DMS79 (cell line): ENCODE measurements at places on chromosomes 12 and 14.

GRCh38 chr12:56408799-56409417, 40.3 kb downstream of the TIMELESS start:
- no peak for DNase-seq

DNA sequence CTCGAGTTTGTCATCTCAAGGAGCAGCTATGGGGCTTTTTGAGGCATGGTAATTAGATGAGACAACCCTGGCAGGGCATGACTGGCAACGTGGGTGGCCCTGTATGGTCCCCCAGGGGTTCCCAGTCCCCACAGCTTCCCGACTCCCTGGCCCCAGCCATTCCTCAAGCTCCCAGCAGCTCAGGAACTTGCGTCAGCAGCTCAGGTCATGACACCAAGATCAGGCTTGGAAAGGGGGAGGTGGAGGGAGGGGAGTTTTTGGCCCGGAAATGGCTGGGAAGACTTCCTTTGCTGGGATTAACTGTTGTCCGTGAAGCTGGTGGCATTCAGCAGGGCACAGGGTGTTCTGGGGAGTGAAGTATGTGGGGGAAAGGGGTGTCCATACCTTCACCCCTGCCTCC, 10.4 kb upstream of the NRIP2 start:
- no peak for DNase-seq

- DNase-seq: no peak
Observed at GRCh38 chr12:59398164-59398563, 197.7 kb upstream of the SLC16A7 start.

- no peak for DNase-seq
Observed at GRCh38 chr12:90842477-90842876, 112.5 kb downstream of the CCER1 start.

DNA sequence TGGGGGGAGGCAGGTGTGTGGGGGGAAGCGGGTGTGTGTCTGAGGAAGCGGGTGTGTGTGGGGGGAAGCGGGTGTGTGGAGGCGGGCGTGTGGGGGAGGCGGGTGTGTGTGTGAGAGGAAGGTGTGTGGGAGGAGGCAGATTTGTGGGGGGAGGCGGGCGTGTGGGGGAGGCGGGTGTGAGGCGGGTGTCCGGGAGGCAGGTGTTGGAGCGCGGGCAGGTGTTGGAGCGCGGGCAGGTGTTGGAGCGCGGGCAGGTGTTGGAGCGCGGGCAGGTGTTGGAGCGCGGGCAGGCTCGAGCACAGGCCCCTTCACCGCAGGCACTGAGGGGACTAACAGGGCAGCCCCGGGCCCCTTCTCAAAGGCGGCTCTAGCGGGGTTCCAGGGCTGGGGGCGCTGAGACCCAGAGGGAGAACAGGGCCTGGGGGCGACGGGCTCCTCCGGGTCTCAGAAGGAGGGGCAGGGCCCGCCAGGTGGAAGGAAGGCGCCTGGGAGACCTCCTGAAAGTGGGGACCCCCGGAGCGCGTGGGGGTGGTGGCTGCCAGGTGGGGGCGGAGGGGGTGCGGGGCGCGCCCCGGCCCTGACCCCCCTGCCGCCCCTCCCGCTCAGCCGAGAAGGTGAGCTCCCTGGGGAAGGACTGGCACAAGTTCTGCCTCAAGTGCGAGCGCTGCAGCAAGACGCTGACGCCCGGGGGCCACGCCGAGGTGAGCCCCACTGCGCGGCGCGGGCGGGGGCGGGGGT, 3.2 kb downstream of the CRIP2 start:
- DNase-seq: no peak

DNA sequence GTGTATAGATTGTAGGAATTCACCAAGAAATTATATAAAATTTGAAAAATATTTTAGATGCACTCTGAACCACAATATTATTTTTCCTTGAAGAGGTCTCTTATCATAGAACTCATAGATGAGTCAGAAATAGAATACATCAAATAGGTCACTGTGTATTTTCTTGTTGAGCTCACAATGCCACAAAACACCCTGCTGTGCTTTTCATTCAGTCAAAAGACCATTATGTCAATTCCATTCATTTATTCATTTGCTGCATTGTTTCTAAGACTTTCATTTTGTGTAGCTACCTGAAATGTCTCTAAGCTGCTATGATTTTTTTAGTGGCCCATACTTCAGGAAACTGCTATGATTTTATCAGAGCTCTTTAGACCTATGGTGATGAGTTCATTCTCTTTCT, 231.9 kb upstream of the AVPR1A start:
- DNase-seq: no peak

GRCh38 chr12:57989838-57990237, 48.5 kb downstream of the ATP23 start:
- DNase-seq: no peak

DNA sequence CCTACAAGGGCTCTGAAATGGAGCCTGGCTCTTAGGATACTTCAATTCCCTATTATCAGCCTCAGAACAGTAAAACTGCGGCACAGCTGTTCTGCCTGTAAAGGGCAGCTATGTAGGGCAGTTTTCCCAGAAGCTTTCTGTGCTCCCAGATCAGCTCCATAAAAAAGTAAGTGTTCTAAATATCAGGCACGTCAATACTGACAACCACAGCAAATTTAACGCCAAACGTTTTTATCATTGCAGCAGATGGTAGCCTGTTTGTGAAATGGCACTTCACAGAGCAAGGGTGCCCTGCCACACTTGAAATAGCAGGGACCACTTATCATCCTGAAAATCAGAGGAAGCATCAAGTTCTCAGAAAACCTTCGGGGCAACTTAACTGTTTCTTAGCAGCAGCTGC, 54.8 kb upstream of the PTHLH start:
- peak; percentile 91 for DNase-seq

DNA sequence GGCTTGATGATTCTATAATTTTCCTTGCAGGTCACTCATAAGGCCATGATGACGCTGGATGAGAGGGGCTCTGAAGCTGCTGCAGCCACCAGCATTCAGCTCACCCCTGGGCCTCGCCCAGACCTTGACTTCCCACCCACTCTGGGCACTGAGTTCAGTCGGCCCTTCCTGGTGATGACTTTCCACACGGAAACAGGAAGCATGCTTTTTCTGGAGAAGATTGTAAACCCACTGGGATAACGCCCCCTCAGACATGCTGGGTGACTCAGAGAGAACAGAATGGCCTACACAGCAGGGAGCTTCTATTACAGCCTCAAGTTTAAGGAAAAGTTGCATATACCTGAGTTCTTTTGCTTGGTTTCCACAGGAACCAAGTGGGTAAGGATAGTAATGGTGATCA, 34.3 kb downstream of the SERPINA3 start:
- DNase-seq: no peak

DNA sequence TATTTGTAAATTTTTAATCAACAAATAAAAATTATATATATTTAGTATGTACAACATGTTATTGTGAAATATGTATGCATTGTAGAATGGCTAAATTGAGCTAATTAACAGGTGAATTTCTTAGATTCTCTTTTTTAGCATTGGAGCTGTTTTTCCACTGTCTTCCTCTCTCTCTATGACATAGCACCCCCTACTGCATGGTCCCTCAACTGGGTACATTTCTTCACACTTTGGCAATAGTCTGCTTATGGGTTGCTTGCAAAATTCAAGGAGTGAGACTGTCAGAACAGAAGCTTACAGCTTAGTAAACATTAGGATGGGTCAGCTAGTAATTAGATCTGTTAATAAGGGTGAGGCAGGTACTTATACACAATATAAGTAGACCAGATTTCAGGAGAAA, 658.5 kb upstream of the MGAT4C start:
- DNase-seq: no peak

DNA sequence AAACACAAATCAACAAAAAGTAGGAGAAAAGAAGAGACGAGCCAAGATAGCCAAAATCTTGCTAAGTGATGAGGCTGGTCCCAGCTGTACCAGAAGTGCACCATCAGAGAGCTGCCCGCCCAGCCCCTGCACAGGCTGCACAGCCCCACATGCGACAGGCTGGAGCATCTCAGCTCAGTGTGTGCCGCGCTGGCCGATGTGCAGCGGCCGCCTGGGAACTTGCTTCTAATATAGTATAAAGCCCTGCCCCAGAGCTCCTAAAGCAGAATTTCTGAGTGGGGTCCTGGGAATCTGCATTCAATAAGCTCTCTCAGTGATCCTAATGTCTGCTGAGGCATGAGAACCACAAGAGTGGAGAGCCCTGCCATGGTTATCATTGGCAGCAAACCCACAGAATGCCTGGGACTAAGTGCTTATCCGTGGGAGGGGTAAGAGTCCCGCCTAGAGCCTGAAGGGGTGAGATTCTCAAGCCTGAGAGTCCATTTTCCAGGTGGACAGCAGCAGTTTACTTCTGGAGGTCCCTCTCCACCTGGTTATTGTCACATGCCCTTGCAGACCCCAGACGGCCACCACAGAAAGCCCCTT, 171.6 kb downstream of the DPF3 start:
- no peak for DNase-seq

GRCh38 chr12:33649992-33650391, 210.4 kb upstream of the SYT10 start:
- no peak for DNase-seq

GRCh38 chr12:39431797-39432196, 11.1 kb downstream of the KIF21A start:
- no peak for DNase-seq

- DNase-seq: peak; percentile 84
Observed at GRCh38 chr14:104972301-104973134, 5.7 kb downstream of the AHNAK2 start.

DNA sequence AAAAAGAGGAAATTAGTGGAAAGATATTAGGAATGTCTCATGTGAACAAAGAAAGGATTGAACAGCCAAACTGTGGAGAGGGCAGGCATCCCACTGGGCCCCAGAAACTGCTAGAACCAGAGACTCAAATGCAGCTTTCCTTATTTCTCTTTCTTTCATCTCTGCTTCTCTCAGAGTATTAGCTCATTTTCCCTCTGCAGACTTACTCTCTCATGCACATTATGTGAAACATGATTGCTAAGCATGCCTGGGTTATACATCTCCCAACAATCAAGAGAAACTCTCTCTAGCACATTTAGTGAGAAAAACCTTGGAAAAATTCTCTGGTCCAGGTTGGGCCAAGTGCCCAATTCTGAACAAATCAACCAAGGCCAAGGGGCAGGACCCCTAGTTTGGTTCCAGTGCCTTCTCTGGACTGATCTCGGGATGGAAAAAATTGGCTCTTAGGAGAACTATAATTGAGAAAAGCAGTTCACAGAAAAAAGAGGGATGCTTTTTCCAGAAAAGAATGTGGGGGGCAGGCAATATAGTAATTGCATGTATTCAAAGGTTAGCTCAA, 313.1 kb downstream of the RAD51B start:
- no peak for DNase-seq

- peak; percentile 93 for DNase-seq
Observed at GRCh38 chr14:99195602-99196309, 76.2 kb downstream of the BCL11B start.

- DNase-seq: no peak
Observed at GRCh38 chr12:122964439-122965257, 1.6 kb downstream of the ABCB9 start.

- peak; percentile 80 for DNase-seq
Observed at GRCh38 chr12:120534203-120534702, at the start of gene RNF10. TSS of gene RNF10 (plus strand) at chr12:120534356. CDS start at chr12:120534812, 456 bp downstream.

DNA sequence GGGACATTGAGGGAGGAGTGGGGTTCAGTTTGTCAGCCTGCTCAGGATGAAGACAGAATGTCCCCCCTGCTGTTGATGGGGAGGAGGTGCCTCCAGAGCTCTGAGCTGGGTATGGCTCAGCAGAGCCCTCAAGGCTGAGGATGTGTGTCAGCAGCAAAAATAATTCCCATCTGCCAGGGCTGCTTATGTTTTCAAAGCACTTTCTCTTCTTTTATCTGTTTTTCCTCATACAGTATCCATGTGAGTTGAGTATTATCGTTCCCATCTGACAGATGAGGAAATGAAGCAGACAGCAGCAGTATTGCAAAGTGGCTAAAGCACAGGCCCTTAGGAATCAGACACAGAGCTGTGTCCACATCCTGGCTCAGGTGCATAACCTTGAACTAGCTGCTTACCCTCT, 94.1 kb downstream of the SLC8A3 start:
- no peak for DNase-seq

DNA sequence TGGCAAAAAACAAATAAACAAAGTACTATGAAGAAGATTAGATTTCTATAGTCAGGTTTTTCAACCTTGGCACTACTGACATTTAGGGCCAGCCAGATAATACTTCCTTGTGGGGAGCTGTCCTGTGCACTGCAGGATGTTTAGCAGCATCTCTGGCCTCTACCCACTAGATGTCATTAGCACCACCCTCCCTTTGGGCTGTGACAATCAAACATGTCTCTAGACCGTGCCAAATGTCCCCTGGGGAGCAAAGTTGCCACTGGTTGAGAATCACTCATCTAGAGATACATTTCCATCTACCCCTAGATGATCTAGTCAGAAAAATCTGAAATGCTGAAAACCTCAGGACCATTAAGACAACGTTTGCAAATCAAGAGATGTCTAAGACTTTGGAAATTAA, 29.9 kb downstream of the SRRM4 start:
- DNase-seq: no peak

DNA sequence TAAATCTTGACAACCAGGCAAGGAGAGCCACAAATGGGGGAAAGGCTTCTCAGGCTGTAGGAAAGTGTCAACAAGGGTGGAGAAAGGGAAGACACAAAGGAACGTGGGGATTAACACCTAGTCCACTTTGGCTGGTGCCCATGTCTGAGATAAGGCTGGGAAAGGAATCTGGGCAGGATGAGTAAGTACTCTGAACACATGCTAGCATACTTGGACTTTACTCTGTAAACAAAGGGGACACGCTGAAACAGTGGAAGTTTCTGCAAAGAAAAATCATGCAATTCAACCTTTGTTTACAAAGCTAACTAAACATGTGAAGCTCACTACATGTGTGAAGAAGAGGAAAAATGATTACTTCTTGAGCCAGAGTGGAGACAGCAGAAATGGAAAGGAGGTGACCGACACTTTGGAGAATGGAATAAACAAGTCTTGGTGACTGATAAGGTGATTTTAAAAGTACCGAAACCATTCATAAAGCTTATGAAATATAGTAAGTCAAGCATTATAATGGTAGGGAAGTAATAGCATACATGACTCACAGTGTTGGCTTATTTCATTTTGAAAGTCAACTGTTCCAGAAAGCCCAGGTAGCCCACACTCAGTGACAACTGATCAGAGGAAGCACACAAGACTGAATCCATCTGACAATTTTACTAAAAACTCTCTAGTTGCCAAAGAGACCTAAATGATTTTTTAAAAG, 13.2 kb downstream of the CPNE8 start:
- no peak for DNase-seq

DNA sequence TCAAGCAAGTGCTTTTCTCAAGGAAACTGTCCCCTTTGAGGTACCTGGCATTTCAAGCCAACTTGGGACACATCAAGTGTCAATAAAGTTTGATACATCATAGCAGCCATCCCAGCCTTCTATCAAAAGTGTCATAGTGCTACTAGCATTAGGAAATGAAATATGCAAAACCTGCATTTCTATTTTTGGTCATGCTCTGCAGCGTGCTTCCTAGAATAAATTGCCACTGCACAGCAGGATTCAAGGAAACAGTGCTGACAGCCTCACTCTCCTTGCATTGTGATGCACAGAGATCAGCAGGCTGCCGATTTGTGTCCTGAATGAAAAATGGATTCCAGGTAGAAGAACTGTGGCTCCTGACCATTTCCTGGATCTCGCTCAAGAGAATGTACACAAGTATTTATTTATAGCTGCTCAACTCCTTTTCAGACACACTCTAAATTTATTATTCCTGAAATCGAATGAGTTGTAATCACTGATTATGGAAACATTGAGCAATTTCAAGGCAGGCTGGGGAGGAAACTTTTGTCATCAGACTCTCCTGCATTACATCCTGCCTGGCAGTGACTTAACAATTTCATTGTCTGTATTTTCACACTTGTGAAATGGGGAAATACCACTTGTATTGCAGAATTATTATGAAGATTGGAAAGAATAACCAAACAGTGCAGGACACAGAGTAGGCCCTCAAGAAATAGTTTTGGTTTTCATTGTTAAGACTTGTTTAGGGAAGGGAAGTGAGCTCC, 120.9 kb downstream of the SLC38A6 start:
- DNase-seq: no peak
